Urinary bladder (tissue), 4 donors: ENCODE measurements at places on chromosomes 3 and 15. TPM values are rescaled to one million over a fixed set of nuclear protein-coding genes. Genes with fewer than 3 reads are reported as not detected.

GRCh38 chr3:152300029-152300731, 31.5 kb downstream of the MBNL1 start:
- DNase-seq = no peak

GRCh38 chr15:62104846-62105245, 38.1 kb downstream of the C2CD4A start:
- no peak for DNase-seq

DNA sequence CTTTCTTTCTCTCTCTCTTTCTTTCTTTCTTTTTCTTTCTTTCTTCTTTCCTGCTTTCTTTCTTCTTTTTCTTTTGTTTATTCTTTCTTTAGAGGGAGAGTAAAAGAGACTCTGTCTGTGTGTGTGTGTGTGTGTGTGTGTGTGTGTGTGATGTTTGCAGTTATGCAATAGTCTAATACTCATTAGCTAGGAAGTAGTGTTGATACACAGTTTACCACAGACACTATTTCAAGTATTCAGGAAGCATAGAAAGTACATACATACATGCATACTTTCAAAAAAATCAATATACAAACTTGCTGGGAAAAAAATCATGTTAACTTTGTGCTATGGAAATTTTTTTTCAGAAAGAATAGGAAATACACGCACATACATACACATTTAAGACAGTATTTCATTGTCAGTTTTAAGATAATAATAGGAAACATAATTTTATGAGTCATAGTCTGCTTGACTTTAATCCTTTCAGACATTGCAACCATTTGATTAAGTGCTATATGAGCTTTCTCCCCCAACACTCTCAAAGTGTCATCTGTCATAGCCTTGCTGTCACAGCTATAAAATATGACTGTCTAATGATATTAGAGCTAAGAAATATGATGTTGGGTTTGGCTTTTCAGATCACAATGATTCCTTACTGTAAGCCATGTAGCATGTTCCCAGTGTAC, 74.9 kb upstream of the EPHA3 start:
- DNase-seq = no peak

GRCh38 chr15:89442671-89443307, 53.6 kb downstream of the RHCG start:
- DNase-seq = no peak

GRCh38 chr15:82585072-82585471, 44.8 kb upstream of the RPS17 start:
- no peak for DNase-seq

DPPA4 gene
- total RNA-seq = 0.16 TPM

CHST2 gene
- total RNA-seq = 18.5 TPM
